ENCODE measurements at places on chromosomes 1 and 21.

DNA sequence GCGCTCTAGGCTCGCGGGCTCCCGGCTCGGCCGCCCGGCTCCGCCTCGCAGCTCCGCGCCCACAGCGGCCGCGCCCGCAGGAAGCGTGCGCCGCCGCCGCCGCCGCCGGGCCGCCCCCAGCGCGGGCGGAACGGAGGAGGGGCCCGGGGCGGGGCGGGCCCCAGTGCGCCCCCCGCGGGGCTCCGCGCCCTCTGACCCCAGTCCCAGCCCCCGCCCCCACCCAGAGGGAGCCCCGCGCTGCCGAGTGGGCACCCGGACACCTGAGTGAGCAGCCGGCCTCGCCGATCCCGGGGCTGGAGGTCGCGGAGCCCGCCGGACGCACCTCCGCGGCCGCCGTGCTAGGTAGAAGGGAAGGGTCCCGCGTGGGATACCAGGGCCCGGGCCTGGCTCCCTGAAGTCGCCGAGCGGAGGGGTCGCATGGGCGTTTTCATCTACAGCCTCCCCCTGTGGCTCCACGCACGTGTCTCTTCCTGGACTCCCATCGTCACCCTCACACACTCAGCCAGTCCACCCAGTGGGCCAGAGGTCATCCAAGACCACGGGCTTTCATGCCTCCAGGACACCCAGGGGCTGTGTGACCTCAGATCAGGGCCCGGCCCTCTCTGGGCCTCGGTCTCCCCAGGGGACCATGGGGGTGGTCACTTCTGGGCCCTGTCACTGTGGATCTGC lies at the start of gene SDC3:
TSS of gene SDC3 (minus strand) at position 63 of the 669 bp plus-strand sequence. CDS start 172 bp downstream, outside the sequence.
- DNase-seq, result no peak

DNA sequence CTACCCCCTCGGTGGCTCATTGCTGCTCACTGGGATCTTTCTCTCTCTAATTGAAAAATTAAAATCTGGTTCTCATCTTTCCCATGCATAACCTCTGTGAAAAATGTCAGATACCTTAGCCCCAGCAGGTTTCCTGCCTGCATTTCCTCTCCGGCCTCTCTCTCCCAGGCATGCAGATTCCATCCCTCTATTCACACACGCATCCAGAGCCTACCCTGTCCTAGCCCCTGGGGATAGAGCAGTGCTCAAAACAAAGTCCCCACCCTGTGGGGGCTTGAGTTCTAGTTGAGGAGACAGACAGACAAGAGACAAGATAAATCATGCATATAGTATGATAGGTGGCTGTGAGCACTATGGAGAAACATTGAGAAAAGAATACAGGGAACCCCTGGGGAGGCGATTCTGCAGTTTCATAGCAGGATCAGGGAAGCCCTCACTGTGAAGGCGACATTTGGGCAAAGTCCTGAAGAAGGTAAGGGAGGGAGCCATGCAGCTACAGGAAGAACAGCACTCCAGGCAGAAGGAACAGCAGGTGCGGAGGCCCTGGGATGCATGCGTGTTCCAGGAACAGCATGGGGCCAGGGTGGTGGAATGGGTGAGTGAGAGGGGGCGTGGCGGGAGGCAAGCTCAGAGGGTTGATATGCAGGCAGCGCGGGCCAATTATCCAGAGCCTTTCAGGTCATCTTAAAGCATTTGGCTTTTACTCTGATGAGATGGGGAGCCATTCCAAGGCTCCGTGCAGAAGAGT lies 3.5 kb upstream of the BSND start:
- no peak for DNase-seq

DNA sequence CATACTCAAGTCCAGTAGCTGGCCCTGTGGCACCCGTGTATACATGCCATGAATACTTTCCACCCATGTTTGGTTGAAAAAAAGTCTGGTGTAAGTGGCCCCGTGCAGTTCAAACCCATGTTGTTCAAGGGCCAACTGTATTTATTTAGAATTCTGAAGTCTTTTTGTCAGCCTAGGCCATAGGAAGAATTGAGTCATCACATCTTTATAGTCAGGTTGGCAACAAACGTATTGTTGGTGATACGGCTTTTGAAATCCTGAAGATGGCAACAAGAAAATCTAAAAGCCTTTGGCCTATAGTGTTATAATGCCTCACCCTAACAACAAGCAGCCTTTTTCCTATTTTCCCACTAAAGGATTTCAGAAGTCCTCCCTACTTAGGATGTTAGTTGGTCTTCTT lies 363.6 kb downstream of the PLPP3 start:
- no peak for DNase-seq

GRCh38 chr1:70003211-70003908 lies 202.0 kb downstream of the LRRC40 start:
- no peak for DNase-seq

- no peak for DNase-seq
These were observed 18.3 kb upstream of the KCNE1 start for GRCh38 chr21:34530261-34530660.

GRCh38 chr1:6690186-6690585 lies 11.4 kb downstream of the DNAJC11 start:
- no peak for DNase-seq

- DNase-seq, result no peak
These were observed 125.5 kb upstream of the SERBP1 start for GRCh38 chr1:67555461-67556296.

GRCh38 chr21:27171707-27172106 lies 204.8 kb upstream of the ADAMTS5 start:
- DNase-seq, result no peak

DNA sequence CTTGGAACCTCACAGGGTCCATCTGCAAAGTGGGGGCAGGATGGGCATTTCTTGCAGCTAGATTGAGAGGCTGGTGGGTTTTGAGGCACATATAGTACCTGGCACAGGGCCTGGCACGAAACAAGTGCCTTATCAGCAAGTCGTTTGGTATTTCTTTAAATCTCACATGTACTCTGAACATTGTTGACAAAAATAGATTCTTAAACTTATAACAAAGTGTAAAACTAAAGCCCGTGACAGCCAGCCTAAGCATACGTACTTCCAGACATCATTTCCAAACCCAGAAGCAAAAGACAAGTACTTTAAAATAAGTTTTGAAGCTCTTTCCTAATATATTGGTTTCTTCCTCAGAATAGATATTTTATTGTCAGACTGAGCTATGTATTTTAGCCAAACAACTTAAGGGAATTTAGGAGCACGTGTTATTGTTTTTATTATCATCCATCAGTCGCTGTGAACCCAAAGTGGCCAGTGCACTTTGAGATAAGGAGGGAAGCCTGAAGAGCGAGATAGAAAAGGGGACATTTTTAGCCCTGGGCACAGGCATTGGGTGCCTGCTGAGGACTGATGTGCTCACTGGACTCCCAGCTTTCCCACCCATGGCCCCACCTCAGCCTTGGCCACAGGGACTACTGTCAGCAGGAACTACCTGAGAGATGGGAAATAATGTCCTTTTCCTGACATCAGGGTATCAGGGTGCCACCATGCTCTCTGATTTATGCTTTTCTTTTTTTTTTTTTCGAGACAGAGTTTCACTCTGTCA lies 3.0 kb downstream of the FBLIM1 start:
- DNase-seq, result no peak

- no peak for DNase-seq
These were observed 143.9 kb upstream of the DNAH14 start for GRCh38 chr1:224785622-224786021.

- DNase-seq, result no peak
These were observed 172.3 kb downstream of the SIPA1L2 start for GRCh38 chr1:232457595-232457994.

- no peak for DNase-seq
These were observed 92.5 kb downstream of the PBX1 start for GRCh38 chr1:164651351-164651951.

DNA sequence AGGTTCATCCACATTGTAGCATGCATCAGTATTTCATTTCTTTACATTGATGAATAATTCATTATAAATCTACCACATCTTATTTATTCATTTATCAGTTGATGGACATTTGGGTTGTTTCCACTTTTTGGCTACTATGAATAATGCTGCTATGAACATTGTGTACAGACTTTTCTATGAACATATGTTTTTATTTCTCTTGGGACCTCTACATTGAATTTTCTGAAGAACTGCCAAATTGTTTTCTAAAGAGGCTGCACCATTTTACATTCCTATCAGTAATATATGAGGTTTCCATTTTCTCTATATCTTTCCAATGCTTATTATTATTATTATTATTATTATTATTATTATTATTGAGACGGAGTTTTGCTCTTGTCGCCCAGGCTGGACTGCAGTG lies 81.3 kb upstream of the SELENON start:
- DNase-seq, result no peak
